Natural killer cell treated with Interleukin-12 subunit alpha and Interleukin-12 subunit beta and Interleukin-15 and Interleukin-18, amount 100 ng/mL, for 72 hours (primary cell): ENCODE measurements at places on chromosomes 7 and 10. TPM values are rescaled to one million over a fixed set of nuclear protein-coding genes. Genes with fewer than 3 reads are reported as not detected.

DNA sequence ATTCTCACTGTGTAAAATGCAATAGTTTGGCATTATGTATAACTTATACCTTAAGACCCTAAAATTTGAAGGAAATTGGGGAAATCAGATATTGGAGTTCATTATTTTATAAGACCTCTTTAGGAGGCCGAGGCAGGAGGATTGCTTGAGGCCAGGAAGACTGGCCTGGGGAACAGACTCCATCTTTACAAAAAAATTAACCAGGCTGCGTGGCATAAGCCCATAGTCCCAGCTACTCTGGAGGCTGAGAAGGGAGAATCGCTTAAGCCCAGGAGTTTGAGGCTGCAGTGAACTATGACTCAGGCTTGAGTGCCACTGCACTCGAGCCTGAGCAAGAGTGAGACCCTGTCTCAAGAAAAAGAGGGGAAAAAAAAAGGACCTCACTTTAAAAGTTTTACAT lies 14.0 kb upstream of the PBLD start:
- DNase-seq: no peak

DNA sequence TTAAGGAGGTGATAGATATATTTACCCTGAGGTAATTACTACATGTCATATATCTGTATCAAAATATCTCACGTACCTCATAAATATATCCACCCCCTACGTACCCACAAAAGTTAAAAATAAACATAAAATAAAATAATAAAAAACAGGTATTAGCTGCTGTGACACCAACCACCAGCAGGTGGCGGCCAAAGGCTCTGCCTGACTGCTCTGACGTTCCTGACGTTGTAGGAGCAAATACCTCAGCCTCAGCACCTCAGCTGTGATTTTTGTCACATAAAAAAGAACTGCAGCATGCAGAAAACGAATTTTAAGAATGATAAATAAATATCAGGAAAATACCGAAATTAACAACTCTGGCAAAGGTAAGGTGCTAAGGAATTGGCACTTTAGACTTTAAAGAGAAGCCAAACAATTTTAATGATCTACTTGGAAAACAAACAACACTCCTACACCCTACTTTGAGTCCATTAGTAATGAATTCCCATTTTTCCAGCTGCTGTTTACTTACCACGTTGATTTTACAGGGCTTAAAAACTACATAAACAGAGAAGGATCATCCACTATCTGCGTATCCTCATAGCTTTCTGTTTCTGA lies 125.4 kb upstream of the TARP start:
- peak; percentile 67 for DNase-seq

ACTL6B gene
- total RNA-seq: not detected

AASS gene
- total RNA-seq: 3.0 TPM

INTS1 gene
- total RNA-seq: 79.0 TPM

- no peak for DNase-seq
Measured at GRCh38 chr10:7107285-7107684, 303.5 kb downstream of the SFMBT2 start.

DNA sequence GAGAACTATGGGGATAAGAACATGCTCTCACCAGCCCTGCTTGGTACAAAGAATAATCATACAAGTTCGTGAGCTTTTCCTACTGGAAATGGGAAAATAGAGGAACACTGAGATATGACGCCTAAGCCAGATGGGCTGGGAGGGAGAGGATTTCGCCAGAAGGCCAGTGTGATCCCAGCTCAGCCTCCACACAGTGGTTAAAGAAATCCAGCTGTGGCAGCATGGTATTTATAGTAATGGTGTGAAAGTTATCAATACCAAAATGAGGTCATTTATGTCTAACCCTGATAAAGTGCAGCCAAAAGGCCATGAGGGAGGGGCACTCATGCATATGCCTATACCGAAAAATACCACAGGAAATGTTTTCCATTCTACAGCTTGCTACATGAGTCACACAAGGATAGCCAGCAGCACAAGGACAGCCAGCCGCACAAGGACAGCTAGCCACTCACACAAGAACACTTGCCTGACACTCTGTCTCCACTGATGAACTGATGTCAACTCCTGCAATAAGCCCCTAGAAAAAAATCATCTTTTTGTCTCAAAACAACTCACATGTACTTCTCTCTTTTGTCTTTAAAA lies 49.4 kb downstream of the FRMPD2 start:
- DNase-seq: no peak

AKR1C8 gene
- total RNA-seq: 1.3 TPM

DNA sequence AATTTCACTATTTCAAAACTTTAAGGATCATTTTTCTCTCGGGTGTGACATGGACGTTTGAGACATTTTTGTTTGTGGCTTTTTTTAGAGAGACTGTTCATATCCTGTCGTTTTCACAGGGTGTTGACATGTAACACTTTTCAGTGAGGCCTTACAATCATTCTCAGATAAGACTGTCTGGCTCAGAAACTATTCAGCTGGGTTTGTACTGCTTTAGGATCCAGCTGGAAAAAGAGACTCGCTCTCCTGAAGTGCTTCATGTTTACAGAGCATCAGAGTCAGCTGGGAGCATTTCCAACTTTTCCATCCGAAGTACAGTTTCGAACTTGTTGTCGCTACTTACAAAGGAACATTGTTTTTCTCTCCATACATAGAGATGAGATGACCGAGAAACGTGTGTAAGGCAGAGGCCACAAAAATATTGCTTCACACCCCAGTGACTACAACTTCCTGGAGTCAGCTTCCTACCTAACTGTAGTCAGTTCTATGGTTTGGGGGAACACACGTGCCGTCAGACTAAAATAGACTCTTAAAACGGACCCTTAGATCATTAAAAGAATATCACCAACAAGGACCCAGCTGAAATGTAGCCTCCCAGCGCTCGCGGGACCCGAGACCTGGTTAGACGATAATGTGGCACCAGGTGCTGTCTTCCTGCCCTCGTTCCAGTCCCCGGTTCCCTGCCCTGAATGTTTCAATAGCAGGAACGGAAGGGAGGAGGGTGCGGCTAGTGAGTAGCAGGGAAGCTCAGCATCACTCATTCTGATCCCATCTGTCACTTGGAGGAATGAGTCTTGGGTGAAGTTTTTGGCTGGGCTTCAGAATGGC lies 78.0 kb downstream of the MKI67 start:
- peak; percentile 66 for DNase-seq

CACUL1 gene
- 28.9 TPM for total RNA-seq

DNA sequence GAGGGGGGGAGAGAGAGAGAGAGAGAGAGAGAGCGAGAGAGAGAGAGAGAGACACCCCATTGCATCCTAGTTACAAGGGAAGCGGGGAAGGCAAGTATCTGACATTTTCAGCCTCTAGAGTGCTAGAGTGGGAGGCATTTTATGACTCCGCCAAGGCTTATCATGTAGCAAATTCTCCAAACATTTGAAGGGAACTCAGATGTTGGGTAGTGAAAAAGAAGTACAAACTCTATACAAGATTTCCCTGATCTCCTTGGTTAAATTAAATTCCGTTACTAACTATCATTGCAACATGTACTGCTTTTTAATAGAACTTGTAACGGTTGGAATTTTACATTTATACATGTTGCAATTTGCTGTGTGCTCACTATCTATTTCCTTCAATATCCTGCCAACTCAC lies 83.4 kb upstream of the FAM3C start:
- DNase-seq: no peak

KIF20B gene
- 62.4 TPM for total RNA-seq

DKK1 gene
- not detected for total RNA-seq

DNA sequence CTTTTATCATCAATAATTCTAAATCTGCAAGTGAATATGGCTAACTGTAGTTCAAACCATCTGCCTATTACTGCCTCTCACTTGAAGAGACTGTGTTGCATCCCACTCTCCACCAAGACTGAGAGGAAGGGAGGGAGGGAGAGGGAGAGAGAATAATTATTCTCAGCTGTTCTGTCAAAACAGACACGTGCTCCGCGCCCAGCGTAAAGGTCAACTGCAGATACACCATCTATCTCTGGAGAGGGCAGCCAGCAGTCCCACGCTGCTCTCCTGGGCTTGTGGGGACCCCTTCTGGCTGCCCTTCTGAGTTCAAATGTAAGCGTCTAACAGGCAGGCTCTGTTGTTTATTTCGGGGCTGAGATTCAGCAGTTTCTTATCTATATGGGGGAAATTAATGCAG lies 625.5 kb upstream of the GALNT17 start:
- DNase-seq: no peak

- no peak for DNase-seq
Measured at GRCh38 chr7:133479456-133480065, 226.7 kb downstream of the EXOC4 start.

CCL24 gene
- total RNA-seq: 1.1 TPM

SPDYE2 gene
- not detected for total RNA-seq

- DNase-seq: no peak
Measured at GRCh38 chr10:59557052-59557451, 152.6 kb downstream of the SLC16A9 start.

DNA sequence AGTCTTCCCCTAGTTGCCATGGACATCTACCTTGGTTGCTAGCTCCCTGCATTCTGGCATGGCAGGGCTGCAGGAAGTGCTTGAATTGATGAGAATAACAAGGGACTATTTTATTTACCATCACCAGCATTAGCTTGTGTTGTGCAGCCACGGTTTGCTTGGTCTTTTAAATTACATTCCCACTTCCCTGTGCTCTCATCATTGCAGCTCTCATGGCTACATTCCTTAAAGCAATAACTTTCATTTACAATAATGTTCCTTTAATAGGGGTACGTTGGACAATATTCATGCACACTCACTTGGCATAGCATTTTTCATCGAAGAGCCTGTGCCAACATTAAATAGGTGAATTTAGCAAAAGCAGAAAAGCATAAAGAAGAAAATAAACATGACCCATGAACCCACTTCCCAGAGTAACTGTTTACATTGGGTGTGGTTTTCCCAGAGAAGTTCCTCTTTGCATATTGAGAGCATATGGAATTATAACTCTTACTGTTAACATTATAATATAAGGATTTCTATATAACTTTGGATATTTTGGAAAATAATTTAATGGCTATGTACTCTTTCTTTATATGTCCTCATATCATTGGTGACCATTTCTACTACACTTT lies 113.2 kb upstream of the VWC2 start:
- no peak for DNase-seq

TMEM176B gene
- total RNA-seq: not detected

GRCh38 chr10:77680065-77680464 lies 42.5 kb upstream of the KCNMA1 start:
- DNase-seq: no peak

DNA sequence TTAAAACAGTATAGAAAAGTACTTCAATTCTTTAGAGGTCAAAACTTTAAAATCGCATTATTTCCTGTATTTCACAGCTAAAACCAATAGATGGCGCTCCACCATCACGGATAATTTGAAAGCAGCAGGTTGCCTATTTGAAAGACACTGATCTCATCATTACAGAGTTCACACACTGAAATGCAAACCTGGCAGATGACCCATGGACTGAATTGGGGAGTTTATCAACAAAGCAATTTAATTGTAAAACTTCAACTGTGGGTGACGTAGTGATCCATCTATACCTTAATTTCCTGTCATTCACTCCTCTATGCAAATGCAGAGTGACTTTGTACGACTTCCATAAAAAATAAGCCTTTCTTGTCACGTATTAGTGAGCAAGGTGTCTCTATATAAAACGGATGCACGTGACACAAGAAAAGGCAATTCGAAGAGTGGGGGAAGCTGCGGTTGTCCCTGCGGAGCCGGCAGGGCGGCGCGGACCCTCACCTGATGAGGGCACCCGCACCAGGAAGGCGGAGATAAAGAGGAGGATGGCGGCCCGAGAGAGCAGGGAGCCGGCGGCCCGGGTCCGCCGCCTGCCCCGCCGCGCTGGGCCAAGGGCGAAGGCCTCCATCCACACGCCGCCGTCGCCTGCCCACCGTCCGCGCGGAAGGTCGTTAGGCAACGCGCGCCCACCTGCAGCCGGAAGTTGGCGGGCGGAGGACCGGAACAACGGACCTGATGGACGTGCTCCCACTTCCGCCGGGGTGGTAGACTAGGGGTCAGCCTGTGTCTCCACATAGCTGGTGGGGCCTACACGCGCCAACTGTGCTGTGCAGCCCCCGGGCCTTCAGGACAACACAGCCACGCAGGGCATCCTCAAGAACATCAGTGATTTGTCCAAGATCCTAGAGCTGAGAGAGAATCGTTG lies at the start of gene ZPBP:
TSS of gene ZPBP (minus strand) at position 668 of the 913 bp plus-strand sequence. CDS start at position 616, 52 bp downstream.
- peak; percentile 68 for DNase-seq

DNA sequence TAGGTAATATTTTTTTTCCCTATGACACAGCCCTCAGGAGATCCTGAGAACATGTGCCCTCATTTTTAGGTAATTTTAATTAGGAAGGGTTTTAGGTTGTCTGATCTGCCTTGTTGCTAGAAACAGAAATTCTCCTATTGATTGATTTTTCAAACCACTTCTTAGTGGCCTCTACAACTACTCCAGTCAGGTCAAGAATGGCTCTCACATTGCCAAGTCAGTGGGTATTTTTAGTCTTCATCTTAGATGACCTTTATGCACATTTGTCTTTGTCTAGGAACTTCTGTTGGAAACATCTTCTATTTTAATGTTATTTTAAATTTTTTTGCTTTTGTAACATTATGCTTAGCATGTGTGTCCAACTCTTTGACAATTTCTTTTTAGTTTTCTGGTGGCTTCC lies 162.3 kb downstream of the MLLT10 start:
- DNase-seq: no peak

- DNase-seq: no peak
Measured at GRCh38 chr10:78879621-78880020, 189.1 kb upstream of the ZMIZ1 start.

RNF148 gene
- total RNA-seq: not detected

DNA sequence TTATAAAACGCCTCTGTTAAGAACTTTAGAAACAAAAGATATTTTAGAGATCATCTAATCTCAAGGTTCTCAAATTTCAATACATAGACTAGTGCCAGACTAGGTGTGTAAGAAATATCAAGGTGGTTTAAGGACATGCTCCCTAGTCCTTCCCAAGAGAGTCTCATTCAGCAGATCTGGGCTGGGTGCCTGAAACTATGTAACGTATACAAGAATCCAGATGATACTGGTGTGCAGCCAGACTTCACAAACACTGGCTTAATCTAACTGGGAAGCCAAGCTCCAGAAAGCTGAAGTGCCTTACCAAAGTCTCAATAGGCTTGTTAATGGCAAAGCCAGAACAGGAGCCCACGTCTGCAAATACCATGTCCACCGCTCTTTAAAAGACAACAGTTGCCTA lies 105.0 kb upstream of the AMPH start:
- no peak for DNase-seq

GRCh38 chr10:3494131-3494837 lies 290.7 kb downstream of the KLF6 start:
- no peak for DNase-seq

- DNase-seq: no peak
Measured at GRCh38 chr7:1713502-1714484, 43.7 kb downstream of the ELFN1 start.

DNA sequence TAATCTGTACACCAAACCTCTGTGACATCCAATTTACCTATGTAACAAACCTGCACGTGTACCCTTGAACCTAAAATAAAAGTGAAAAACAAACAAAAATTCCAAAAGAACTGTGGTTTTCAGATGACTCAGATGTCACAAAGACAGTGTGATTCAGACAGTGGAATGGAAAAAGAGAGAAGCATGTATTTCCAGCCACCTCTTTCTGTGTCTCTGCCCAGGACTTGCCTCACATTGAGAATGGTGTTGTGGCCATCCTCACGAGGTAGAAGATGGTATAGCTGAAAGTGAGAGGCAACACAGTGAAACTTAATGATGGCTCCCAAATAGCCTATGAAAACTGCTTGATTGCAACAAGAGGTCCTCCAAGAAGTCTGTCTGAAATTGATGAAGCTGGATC lies 78.0 kb downstream of the ARL5B start:
- DNase-seq: no peak

AGMO gene
- not detected for total RNA-seq

GRCh38 chr7:99525713-99526440 lies 21.4 kb downstream of the ZKSCAN5 start:
- no peak for DNase-seq
